Tongue (tissue), 3 donors: ENCODE measurements at places on chromosomes 3 and 15. TPM values are rescaled to one million over a fixed set of nuclear protein-coding genes. Genes with fewer than 3 reads are reported as not detected.

LOXL1 gene
- 18.9 TPM for total RNA-seq

POPDC2 gene
- 38.7 TPM for total RNA-seq

LRRN1 gene
- 48.5 TPM for total RNA-seq

C15orf61 gene
- total RNA-seq = 7.9 TPM

UTS2B gene
- not detected for total RNA-seq

TRH gene
- 0.62 TPM for total RNA-seq

SEMA3G gene
- total RNA-seq = 14.0 TPM

CACNA2D3 gene
- 2.5 TPM for total RNA-seq

CLSTN2 gene
- 20.1 TPM for total RNA-seq

GRK7 gene
- not detected for total RNA-seq

EIF2A gene
- total RNA-seq = 219 TPM

TMCO5A gene
- not detected for total RNA-seq
